ENCODE measurements at places on chromosomes 2 and 18.

DNA sequence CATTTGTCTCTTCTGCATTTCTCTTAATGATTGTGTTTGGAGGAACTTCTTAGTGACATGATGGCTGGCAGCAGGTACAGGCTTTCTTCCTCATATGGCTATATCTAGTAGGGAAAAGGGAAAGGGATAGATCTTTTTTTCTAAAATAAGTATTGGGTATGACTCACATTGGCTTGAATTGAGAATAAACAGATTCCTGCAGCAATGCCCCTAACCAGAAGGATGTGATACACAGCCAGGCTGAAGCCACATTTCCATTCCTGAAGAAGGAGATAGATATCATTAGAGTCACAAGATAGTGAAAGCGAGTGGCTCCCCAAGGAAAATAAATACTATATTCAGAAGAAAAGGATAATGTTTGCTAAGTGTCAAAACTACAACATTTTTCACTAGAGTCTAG is 61.1 kb downstream of the VWC2L start:
- DNase-seq, result no peak

DNA sequence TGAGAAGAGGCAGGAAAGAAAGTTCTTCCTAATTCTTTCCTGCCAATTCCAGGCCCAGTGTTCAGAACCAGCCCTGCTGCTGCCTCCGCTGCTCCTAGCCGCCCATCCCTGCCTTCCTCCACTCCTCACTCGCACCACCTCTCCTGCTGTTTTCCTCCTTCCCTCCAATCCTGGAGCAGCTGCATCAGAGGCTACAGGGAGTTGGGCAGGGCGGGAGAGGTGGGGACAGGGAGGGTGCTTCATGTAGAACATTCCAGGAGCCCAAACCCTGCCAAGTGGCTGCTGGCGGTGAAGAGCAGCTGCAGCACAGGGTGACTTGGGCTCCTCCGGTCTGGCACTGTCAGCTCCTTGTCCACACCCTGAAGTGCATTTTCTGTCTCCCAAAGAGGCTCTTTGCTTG is 176.3 kb downstream of the TNS1 start:
- DNase-seq, result no peak

DNA sequence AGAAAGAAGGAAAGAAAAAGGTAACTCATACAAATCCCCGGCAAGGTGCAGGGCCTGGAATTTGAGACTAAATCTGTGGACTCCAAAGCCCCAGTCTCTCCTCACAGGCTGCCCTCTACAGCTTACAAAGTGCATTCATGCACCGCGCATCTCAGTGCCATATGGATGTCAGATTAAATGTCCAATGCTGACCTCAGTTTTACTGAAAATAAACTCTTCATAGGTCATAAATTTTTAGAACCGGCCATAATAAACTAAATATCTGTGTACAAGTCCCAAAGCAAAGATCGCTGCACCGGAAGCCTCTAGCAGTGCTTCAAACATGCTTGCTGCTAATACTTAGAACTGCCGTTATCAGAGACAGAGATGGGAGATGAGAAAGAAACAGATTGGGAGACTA is 17.7 kb downstream of the ST6GAL2 start:
- DNase-seq, result no peak

DNA sequence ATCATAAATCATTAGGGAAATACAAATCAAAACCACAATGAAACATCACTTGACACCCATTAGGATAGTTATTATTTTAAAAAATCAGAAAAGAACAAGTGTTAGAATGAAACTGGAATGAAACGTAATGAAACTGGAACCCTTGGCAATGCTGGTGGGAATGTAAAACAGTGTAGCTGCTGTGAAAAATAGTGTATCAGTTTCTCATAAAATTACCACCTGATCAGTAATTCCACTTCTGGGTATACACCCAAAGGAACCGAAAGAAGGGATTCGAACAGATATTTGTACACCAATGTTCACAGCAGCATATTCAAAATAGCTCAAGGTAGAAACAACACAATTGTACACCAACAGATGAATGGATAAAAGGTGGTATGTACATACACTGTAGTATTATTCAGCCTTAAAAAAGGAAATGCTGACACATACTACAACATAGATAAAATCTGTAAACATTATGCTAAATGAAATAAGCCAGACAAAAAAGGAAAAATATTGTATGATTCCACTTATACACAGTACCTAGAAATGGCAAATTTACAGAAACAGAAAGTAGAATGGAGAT is 27.0 kb downstream of the ROCK1 start:
- DNase-seq, result no peak

- DNase-seq, result no peak
Measured at GRCh38 chr2:215417400-215417951, 18.4 kb downstream of the FN1 start.

GRCh38 chr2:116716038-116716437 is 1098.5 kb upstream of the DDX18 start:
- DNase-seq, result no peak

DNA sequence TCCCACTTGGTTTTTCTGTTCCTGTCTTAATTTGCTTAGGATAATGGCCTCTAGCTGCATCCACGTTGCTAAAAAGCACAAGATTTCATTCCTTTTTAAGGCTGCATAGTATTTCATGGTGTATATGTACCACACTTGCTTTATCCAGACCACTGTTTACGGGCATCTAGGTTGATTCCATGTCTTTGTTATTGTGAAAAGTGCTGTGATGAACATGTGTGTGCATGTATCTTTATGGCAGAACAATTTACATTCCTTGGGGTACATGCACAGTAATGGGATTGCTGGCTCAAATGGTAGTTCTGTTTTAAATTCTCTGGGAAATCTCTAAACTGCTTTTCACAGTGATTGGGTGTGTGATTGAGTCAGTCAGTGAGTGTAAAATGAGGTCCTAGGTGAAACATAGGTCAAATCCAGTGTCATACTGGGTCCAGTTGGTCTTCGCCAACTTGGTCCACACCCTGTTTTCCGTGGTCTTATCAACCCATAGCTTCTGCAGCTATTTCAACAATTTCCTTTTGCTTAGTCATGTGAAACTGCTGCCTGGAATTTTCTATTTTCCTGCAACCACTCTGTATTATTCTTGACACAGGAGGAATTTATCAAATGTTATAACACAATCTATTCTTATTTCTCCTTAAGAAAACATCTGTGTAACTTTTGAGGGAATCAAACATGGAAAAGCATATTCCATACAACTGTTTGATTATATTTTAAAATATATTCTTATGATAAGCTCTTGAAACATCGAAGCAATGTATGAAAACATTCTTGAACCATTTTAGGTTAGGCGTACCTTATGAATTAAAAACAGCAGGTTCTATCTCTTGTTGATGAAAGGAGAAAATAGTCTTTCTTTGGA is 82.9 kb downstream of the ADCYAP1 start:
- no peak for DNase-seq

DNA sequence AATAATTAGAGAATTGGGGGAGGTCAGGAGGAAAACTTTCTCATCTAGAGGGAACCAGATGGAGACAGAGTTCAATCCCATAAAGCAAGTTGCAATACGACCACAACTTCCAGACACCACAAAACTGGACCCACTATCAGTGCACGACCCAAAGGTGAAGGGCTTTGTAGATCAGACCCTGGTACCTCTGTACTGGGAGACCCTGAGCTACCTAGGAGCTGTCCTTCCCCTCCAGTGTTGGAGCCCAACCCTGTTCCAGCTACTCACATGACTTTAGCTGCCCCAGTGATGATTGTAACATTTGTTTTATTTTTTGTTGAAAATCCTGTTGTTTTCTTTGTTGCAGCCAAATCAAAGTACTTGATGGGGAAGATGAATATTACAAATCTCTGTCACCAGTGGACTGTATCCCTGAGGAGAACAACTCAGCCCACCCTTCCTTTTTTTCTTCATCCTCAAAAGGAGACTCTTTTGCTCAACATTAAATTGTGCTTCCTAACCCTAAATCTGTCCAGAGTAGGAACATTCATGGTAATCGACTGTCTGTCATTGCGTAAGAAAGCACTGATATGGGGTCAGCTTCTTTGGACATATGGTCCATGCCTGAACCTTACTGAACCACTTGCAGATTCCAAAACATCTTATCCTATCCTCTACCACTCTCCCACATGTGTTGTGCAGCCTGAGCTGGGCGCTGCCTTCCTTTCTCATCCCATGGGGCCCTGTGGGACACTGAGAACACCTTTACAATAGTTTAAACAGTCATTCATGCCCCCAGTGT is 62.3 kb upstream of the SP5 start:
- no peak for DNase-seq

DNA sequence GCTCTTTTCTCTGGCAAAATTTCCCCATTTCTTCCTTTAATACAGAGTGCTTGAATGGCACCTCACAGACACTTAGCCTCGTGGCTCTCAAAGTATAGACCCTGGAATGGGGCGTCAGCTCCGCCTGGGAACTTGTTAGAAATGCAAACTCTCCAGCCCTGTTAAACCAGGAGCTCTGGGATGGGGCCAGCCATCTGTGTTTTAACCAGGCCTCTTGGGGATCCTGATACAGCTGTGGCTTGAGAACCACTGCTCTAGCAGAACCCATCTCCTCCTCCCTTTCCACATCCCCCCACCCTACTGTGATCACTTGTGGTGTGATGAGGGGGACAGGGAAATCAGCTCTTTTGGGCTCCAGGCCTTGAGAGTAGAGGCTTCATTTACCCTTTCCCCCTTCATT is 15.9 kb downstream of the LTBP1 start:
- no peak for DNase-seq

- no peak for DNase-seq
Measured at GRCh38 chr2:10759151-10759714, 37.8 kb downstream of the ATP6V1C2 start.

- DNase-seq, result no peak
Measured at GRCh38 chr2:190110131-190110530, 47.6 kb upstream of the MSTN start.

DNA sequence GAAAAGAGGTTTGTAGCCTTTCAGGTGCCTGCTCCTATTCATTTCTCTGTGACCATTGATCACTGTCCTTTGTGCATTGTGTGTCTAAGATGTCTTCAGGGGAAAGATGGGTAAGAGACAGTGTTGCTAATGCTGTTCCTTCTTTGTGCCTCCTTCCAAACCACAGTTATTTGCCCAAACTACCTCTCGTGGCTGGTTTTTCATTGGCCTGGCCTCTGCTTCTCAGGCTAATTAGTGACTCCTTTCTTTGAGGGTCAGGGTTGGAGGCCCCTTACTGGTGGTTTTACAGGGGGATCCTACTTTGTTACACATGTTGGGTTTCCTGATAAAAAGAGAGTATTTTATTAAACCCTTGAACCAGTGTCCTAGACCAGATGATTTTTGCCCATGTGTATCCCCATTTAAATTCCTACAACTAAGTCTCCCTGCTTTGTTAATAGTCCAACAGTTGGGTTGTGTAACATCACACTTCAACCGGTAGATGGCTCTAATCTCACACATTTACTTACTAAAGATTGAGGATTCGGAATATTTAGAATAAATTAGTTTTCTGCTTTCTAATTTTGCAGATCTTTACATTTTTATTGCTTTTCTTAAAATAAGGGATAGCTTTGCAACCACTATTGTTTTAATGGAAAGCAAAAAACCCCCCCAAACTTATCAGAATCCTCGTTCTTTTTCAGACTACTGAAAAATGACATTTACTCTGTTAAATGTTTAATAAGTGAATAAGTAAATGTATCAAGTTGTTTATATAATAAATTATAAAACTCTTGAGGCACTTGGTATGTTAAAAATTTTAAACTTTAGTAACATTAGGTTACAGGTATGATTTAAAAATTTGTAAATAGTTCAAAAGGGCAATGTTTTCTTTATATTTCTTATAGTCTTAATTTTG is 2.4 kb downstream of the MARS2 start:
- no peak for DNase-seq

DNA sequence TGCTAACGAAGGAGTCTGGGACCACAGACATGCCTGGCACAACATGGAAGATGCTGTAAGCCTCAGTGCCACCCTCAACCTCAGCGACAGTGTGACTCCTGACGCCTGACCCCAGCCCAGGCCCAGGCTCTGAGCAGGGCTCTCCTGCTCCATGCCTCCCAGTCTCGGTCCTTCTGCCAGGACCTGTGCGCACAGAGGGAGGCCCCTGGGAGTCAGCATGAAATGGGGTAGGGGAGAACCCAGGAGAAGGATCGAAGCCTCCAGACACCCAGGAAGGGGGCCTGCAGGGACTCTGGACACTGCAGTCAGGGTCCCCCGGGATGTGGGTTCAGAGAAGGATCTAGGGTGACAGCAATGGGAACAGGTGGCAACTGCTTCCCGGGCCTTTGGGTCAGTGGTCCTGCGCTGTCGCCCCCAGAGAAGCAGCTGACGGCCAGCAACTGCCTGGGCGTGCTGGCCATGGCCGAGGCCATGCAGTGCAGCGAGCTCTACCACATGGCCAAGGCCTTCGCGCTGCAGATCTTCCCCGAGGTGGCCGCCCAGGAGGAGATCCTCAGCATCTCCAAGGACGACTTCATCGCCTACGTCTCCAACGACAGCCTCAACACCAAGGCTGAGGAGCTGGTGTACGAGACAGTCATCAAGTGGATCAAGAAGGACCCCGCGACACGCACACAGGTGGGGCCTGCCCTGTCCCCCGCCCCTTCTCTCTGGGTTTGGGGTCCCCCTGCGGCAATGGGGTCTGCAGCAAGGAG is 233.9 kb downstream of the ATAD2B start:
- no peak for DNase-seq

Measured in stimulated activated CD8-positive, alpha-beta memory T cell treated with anti-CD3 and anti-CD28 coated beads, Interleukin-2, amount 100 ng/mL, for 1 hour (primary cell).